ENCODE measurements at places on chromosomes 1 and 21. TPM values are rescaled to one million over a fixed set of nuclear protein-coding genes. Genes with fewer than 3 reads are reported as not detected.

Gene HORMAD1
- not detected for total RNA-seq

Gene ARMH1
- 0.97 TPM for total RNA-seq

Gene CLCA4
- not detected for total RNA-seq

Gene F5
- total RNA-seq = not detected

Gene NOL9
- total RNA-seq = 30.2 TPM

Gene DIPK1A
- total RNA-seq = 39.2 TPM

Gene SH2D5
- total RNA-seq = 2.1 TPM

Gene UBQLN4
- total RNA-seq = 12.5 TPM

Gene SELE
- not detected for total RNA-seq

Gene NTMT2
- not detected for total RNA-seq

Gene OR14K1
- 0.49 TPM for total RNA-seq

Gene PCAT6
- not detected for total RNA-seq

Gene ZNF648
- total RNA-seq = not detected

Gene PDC
- not detected for total RNA-seq

Gene SOX13
- total RNA-seq = 7.0 TPM

Gene GPR153
- 15.1 TPM for total RNA-seq

Gene LAPTM5
- total RNA-seq = 0.97 TPM

Gene HRNR
- total RNA-seq = not detected

Gene PADI2
- total RNA-seq = 0.32 TPM

Measured in hair follicle dermal papilla cell (primary cell).